ENCODE measurements at places on chromosomes 5 and 9.

DNA sequence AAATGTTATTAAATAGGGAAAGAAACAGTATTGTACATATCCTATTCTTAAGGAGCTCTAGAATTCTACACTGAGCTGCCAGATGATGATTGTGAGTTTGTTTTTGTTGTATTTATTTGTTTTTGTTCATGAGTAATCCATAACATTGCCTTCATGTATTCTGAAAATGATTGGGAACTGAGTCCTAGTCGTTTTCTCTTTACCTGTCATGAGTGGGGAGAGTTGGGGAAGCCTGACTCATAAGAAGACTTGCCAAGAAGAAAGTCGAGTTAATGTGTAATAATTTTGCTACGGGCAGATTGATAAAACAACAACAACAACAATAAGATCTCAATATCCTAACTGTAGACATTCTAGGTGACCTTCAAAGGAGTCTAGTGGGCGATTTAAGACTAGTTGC is 103.8 kb downstream of the ANKRD55 start:
- no peak for DNase-seq

DNA sequence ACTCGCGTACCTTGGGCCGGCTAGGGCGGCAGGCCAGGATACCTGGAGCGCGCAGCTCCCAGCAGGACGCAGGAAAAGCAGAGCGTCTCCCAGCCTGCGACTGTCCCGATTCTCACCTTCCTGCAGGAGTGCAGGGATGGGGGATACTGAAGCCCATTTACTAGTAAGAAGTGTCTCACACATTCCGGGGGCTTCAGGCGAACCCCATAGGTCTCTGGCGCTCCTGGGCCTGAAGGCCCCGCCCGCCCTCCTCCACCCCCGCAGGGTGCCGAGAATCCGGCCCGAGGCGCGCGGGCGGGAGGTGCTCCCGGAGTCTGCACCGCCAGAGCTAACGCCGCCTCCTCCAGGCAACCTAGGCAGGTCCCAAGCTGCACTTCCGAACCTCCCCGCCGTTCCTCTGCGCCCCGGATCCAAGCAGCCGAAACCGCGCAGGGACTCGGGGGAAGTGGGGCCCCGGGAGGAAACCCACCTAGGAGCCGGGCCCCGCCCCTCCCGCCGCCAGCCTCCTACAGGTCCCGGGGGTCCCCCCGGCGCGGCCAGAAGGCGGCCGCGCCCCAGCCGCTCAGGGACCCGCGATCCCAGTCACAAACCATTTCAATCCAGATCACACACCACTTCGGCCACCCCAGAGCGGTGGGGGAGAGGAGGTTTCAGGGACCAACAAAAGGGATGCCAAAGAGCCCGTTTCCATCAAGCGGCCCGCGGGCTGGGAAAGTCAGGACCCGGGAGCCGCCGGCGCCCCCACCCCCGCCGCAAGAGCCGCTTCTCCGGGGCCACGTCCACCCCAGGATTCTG is 1.2 kb downstream of the ROR2 start:
- DNase-seq, result peak; percentile 54

DNA sequence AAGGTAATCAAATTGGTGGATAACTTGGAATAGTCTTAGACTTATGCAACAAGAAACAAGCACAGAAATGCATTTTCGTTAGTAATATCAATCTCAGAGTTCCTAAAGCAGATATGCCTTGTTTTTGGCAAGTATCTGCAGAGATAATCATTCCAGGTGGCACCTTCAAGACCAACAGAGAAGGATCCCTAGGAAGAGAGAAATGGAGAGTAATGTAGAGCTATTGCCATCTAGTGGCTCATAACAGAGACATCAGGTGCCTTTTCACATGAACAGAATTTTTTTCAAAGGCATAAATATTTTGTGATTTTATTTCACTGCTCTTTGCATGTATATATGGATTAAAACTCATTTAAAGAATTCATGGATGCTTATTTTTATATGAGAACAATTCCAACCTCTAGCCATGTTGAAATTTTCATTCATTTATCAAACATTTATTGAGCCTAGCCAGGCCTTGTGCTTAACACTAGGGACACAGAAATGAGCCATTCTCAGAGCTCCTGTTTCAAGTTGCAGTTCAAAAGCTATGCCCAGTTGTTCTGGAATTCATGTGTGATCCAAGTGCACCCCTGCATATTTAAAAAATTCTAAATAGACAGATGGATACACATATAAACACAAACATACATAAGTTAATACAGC is 117.5 kb upstream of the OR13F1 start:
- peak; percentile 7 for DNase-seq

- DNase-seq, result no peak
These were observed 33.6 kb upstream of the MAMDC2 start for GRCh38 chr9:70010015-70010414.

- DNase-seq, result no peak
These were observed at the start of gene PCDHGB1 for GRCh38 chr5:141349917-141350619. TSS of gene PCDHGB1 (plus strand) at chr5:141350099. CDS start at chr5:141350261, 162 bp downstream.

DNA sequence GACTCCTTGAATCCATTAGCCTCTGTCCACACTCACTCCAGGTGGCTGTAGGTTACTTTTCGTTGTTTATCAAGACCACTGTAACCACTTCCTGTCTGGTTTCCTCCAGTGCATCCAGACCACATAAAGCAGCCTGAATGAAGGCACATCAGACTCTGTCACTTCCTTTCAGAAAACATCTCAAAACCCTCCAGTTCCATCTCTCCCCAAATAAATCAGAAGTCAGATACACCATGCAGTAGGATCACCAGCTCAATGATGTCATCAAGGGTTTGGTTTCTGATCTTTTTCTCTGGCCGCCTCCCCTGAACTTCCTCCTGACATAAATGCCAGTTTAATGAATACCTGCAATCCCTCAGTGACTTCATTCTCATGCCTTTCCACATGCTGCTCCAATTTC is 161.2 kb downstream of the ZNF462 start:
- DNase-seq, result no peak

GRCh38 chr9:106032978-106033377 is 338.6 kb downstream of the TMEM38B start:
- no peak for DNase-seq
